ENCODE measurements at places on chromosomes 2 and 18.
A peak's percentile ranks its signal among the peaks of the same experiment; 100 is the strongest.

- no peak for DNase-seq
Observed at GRCh38 chr2:29601872-29602271, 319.5 kb downstream of the ALK start.

- DNase-seq: no peak
Observed at GRCh38 chr2:112960230-112960825, 17.5 kb upstream of the IL36G start.

GRCh38 chr18:76476665-76477561, 18.1 kb downstream of the ZNF516 start:
- DNase-seq: peak; percentile 72

- no peak for DNase-seq
Observed at GRCh38 chr2:221533299-221533698, 38.8 kb downstream of the EPHA4 start.

DNA sequence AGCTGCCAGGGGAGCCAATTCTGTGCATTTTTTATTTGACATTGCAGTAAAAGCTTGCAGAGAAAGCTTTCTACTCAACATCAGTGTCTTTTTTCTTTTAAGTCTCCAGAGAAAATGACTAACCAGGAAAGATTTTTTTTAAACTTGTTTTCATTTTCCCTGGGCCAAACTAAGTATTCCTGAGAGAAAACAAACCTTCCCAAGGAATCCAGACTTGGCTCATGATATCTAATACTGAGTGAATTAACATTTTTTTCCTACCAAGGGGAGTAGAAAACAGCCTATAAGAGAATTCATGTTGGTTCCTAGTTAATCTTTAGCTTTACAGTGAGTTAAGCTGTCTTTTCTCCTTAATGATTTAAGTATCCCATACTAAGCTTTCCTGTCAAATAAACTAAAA, 46.7 kb downstream of the DAPL1 start:
- DNase-seq: peak; percentile 55

- DNase-seq: no peak
Observed at GRCh38 chr2:168120730-168121129, 126.7 kb downstream of the STK39 start.

GRCh38 chr2:46456789-46457188, 22.6 kb upstream of the TMEM247 start:
- DNase-seq: no peak

DNA sequence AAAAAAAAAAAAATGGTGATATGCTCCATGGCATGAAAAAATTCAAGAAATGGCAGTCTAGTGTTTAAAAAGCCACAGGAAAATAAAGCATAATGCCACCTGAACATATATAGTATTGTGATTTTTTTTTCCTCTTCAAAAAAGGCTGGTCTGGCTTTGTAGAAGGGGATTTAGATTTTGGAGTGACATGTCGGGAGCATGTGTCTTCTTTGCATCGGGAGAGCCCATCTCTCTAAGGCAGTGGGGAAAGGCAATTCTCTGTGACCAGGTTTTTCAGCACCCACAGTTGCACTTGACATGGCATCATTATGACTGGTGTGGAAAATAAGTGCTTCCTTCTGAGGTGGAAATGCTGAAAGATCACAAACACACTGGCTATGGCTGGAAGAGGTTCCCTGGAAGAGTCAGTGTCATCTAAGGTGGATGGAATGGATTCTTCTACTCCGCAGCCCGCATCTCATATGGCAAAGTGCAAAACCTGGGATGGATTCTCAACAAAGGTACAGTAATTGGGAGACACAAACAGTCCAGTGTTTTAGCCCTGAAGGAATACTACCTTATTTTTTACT, 172.5 kb downstream of the AGAP1 start:
- DNase-seq: peak; percentile 89

DNA sequence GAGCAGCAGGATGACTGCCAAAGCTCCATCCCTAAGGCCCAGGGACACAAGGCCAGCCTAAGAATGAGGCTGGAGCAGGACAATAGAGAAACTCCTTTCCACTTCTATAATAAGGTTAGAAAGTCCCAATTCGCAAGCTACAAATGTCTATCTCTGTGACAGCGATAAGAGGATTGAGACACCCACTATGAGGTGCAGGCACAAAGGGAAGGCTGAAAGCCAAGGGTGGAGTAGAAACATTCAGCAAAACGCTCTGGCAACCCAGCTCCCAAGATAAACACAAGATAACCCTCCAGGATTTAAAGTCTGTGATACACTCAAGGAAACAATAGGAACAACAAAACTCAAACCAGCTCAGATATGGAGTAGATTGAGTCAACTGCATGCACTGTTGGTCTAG, 418.0 kb upstream of the UBE2E3 start:
- no peak for DNase-seq

DNA sequence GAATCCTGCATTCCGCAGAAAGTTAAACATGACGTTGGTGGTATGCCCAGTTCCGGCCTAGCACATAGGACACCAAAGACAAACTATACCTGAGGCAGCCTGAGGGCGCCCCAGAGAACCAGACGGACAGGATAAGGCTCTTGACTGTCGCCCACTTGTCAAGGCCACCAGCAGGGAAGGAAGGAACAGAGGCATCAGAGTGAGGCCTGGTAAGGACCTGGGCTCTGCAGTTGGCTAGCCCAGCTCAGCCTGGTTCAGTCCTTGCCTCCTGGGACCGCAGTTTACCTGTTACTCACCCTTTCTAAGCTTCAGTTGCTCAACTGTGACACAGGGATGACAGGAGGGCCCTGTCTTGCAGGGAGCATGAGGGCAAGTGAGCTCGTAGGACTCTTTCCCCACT, 82.1 kb downstream of the ACTR2 start:
- no peak for DNase-seq

GRCh38 chr18:3914109-3914508, 464.1 kb downstream of the TGIF1 start:
- DNase-seq: no peak

GRCh38 chr18:71370671-71371445, 1082.0 kb downstream of the SOCS6 start:
- no peak for DNase-seq

- no peak for DNase-seq
Observed at GRCh38 chr2:178142274-178143065, 30.2 kb downstream of the RBM45 start.

GRCh38 chr2:64613276-64613675, 40.4 kb downstream of the SERTAD2 start:
- no peak for DNase-seq

DNA sequence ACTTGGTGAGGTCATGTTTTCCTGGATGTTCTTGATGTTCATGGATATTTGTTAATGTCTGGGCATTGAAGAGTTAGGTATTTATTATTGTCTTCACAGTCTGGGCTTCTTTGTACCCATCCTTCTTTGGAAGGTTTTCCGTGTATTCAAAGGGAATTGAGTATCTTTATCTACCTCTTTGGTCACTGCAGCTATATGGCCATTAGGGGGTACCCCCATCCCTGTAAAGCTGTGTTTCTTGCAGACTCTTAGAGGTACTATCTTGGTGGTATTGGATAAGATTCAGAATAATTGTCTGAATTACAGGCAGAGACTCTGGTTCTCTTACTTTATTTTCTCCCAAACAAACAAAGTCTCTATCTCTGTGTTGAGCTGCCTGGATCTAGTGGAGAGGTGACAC, 401.6 kb upstream of the FSIP2 start:
- DNase-seq: no peak

DNA sequence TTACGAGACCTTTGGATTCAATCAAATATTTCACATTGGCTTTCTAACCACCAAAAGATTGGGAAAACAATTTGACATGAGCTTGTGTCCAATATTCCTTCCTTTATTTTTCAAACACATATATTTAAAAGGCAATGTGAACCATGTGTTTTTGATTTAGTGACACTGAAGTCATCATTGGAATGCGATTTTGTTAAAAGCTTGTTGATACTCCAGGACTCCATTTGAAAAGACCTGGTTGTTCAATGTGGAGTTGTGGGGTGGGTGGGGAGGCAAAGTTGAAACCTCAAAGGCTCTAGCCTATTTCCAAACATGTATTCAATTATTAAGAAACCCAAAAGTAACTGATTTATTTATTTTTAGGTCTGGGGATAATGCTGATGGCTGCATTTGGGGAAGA, 114.1 kb upstream of the TRIB2 start:
- no peak for DNase-seq

GRCh38 chr2:208134928-208135586, 5.4 kb upstream of the CRYGC start:
- DNase-seq: no peak

- DNase-seq: peak; percentile 87
Observed at GRCh38 chr2:46118656-46119371, 178.4 kb upstream of the EPAS1 start.

DNA sequence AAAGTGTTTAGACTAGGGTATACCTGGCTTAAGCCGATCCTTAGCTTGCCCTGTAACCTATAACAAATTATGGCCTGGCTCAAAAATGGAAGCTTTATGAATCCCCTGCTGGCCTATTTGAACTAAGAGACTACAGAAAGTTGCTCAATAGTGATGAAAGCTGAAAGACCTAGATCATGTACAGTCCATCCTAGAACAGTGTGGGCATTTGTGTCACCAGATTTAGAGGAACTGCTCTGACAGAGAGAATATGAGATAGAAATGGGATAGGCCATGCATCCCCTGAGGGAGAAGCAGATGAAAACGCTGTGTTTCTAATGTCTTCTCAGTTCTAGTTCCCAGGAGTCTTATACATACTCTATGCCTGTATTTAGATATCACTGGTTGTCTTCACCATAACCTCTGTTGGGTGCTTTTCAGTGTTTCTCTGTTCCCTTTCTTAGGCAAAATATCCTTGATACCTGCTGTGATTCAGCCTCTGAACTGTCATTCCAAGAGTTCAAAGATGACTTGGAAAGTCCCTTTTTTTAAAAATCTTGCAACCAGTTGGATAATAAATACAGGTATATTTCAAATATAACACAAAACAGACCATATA, 246.9 kb upstream of the SLC39A10 start:
- no peak for DNase-seq

GRCh38 chr2:199457147-199458008, at the start of gene SATB2:
Gene SATB2 (minus strand): TSS chr2:199457939. CDS start chr2:199456037, 1,902 bp downstream.
- peak; percentile 24 for DNase-seq

DNA sequence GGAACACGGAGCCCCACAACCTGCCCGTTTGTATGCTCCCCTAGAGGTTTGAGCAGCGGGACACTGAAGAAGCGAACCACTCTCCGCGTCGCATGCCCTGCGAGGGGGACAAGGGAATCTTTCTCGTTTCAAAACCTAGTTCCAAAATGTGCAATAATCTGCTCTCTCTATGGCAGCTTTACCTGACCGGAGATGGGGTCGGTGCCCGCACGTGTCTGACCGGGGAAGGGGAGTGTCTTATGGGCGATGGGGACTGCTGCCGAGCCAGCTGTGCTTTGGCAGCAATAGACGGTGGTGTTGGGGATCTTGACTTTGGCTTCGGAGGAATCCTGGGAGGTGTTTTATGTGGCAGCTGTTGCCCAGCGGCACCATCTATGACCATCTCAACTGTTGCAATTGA, 7.9 kb downstream of the TTN start:
- DNase-seq: no peak

DNA sequence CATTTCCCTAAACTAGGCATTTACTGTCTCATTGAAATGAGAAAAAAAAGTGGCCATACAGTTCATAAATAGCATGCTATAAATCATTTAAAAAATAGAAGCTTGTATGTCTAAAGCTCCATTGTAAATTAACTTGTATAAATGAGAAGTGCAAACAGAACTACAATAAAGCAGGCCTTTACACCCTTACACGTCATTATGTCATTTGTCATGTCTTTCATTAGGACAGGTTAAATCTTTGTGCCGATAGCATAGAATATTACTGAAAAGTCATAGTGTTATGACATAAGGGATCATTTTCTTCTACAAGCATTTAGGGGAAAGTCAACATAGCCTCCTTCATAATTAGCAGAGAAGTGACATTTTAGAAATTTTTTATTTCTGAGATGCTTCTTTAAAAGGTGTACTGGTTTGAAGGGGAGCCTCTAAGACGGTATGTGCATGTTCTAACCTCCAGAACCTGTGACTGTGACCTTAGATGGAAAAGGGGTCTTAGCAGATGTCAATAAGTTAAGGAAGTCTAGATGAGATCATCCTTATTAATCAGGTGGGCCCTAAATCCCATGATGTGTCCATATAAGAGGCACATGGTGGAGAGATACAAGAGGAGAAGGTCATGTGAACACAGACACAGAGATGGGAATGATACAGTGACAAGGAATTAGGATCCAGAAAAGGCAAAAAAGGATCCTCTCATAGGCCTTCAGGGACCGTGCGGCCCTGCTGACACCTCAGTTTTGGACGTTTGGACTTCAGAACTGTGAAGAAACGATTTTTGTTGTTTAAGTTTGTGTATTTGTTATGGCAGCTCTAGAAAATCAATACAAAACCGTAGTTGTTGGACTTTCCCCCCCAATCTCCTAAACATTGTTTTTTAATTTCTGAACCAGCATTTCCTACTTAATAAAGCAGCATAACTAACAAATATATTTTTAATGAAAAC, 863.7 kb downstream of the MBD2 start:
- no peak for DNase-seq

- no peak for DNase-seq
Observed at GRCh38 chr18:10797896-10798295, 272.1 kb downstream of the NAPG start.

GRCh38 chr2:44362207-44363015, 664 bp downstream of the CAMKMT start:
- DNase-seq: peak; percentile 60

GRCh38 chr2:36770542-36771287, 74.2 kb downstream of the VIT start:
- DNase-seq: peak; percentile 78

GRCh38 chr2:144671695-144672455, 152.0 kb upstream of the ZEB2 start:
- no peak for DNase-seq

- no peak for DNase-seq
Observed at GRCh38 chr2:238339814-238340213, 19.5 kb downstream of the TRAF3IP1 start.

DNA sequence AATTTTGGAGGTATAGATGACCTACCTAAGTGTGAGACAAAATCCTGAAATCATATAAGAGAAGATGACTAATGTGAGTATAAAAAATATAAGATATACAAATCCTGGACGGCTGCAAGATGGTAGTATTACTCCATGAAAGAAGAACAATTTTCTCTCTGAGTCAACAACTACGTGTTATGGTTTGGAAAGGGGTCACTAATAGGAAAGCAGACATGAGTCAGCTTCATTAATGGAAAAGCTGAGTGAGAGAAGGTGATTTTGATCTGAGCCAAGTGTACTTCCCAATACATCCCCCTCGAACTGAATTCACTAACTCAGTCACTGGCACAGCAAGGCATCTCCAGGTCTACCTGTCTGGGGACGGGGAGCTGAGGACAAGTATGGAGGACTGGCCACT, 20.1 kb upstream of the SELENOI start:
- peak; percentile 49 for DNase-seq

GRCh38 chr2:60998628-60999545, 18.6 kb upstream of the PEX13 start:
- DNase-seq: peak; percentile 77
